ENCODE measurements at places on chromosomes 11 and 22.

- H3K4me3 ChIP-seq, result no peak overlapping the region
- H3K36me3 ChIP-seq, result no peaks in the 10 kb centered on the region
- no peaks in the 10 kb centered on the region for H3K4me1 ChIP-seq
- H3K27ac ChIP-seq, result no peak overlapping the region
- no peaks in the 10 kb centered on the region for H3K27me3 ChIP-seq
- DNase-seq, result no peak
Observed at GRCh38 chr11:113562981-113563461, 87.8 kb upstream of the DRD2 start.

DNA sequence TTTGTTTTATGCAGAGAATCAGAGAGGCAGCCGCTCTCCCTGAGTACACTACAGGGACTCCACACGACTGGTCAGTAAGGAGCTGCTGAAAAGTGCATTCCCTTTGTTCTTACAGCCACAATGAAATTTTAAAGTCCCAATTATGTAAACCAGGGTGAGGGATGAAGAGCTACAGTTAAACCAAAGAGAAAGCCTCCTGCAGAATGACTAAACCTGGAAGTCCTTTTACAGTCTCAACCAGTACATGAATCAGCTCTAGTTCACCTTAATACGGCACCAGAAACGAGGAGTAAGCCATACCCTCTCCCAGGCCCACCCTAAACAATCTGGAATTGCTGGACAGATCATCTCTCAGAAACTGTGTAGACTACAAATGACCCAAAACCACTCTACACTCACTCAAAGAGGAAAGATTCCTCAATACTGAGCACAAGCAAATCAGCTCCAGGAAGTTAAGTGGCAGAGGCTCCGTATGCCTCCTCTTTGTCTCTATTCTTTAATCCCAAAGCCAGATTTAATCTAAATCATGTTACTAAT lies 113.1 kb downstream of the RBFOX2 start:
- no peaks in the 10 kb centered on the region for H3K36me3 ChIP-seq
- no peaks in the 10 kb centered on the region for H3K27me3 ChIP-seq
- H3K4me1 ChIP-seq, result peaks cover 33% of the 10 kb centered on the region
- peak overlapping the region; percentile 74 for H3K27ac ChIP-seq
- no peak overlapping the region for H3K4me3 ChIP-seq
- DNase-seq, result no peak

- no peak overlapping the region for H3K27ac ChIP-seq
- H3K27me3 ChIP-seq, result no peaks in the 10 kb centered on the region
- H3K36me3 ChIP-seq, result no peaks in the 10 kb centered on the region
Observed at GRCh38 chr11:103619480-103619879, 417.0 kb upstream of the DDI1 start.

DNA sequence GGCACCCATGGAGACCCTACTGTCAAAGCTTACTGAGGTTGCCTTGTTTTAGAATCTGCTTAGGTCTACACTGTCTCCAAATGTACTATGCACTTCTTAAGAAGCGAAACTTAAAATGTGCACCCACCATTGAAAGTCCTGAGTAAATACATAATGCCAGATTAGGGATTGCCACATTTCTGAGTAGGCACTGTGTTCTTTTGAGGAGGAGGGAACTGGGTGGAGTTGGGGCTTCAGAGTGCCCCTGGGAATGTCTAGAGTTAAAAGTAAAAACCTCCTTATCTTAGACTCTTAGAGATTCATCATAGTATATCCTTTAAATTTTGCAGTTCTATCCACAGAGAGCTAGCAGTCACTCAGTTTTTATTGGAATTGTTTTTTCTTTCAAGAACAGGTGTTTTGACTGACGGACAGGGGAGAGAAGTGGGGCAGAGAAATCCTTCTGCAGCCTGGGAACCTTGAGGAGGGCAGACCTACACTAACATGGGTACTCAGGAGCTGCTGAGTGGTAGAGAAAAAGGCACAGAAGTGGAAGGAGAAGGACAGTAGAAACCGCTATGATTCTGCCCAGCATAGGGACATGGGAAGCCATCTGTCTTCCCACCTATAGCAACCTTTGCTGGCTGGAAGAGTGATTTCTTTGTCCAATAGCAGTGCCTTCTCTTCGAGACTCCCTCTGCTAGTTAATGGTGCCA lies 33.4 kb upstream of the MICAL2 start:
- H3K4me1 ChIP-seq, result peaks cover 9% of the 10 kb centered on the region
- no peak overlapping the region for H3K27ac ChIP-seq
- no peaks in the 10 kb centered on the region for H3K36me3 ChIP-seq
- no peak for DNase-seq
- H3K4me3 ChIP-seq, result no peak overlapping the region

- H3K4me3 ChIP-seq, result no peak overlapping the region
- H3K27ac ChIP-seq, result no peak overlapping the region
- no peaks in the 10 kb centered on the region for H3K27me3 ChIP-seq
- H3K4me1 ChIP-seq, result no peaks in the 10 kb centered on the region
Observed at GRCh38 chr11:26063915-26064314, 268.0 kb upstream of the ANO3 start.

DNA sequence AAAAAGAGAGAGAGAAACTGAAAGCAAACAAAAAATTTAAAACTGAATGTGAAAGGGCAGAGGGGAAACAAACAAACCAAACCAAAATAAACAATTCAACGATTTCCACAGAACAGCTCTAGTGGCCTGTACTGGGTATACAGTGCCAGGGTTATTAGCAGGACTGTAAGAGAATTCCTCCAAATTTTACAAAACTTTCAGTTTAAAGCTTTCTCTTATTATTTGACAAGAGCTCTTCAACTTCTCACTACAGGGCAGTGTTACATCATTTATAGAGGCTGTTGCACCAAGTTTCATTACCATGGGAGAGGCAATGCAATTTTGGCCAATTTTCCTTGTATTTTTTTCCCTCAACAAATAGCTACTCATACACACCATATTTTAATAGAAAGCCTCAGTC lies 44.3 kb upstream of the CLPB start:
- no peaks in the 10 kb centered on the region for H3K4me1 ChIP-seq
- DNase-seq, result no peak
- H3K36me3 ChIP-seq, result no peaks in the 10 kb centered on the region
- H3K27me3 ChIP-seq, result no peaks in the 10 kb centered on the region

Measured in testis (tissue), 5 donors.